ENCODE measurements at places on chromosomes 12 and 14.
A peak's percentile ranks its signal among the peaks of the same experiment; 100 is the strongest.

DNA sequence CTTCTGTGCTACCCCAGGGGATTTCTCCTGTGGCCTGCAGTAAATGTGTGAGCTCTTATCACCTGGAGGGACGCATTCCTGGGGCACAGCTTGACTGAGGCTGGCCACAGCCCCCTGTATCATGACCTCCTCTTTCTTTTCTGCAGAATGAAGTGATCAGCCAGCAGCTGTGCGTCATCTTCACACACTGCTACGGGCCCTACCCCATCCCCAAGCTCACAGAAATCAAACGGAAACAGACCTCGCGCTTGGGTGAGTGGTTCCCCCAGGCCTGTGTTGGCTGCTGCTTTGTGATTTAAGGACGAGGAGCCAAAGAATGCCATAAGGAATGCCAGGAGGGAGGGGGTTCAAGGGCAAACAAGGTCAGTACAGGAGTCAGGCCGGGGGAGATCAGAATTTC lies 50.5 kb upstream of the PWP1 start:
- DNase-seq: no peak

DNA sequence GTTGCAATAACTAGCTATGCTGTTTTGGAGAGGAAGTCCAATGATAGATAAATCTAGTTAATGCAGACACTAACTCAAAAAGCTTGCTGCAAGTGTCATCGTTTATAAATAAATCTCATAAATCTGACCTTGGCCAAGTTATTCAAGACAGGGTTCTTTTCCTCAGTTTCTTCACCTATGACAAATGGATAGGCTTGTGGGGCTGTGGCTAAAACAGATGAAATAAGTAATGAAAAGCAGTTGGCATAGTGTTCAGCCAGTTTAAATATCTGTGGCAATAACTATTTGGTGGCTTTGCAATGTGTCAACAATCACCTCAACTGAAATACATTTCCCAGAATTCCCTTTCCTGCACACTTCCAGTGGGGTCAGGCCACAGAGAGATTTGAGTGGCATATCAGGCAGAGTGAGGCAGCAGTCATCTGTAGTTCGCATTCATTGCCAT lies 169.9 kb downstream of the DYRK2 start:
- DNase-seq: no peak

GRCh38 chr12:123506059-123506842 lies 27.3 kb downstream of the RILPL1 start:
- no peak for DNase-seq

DNA sequence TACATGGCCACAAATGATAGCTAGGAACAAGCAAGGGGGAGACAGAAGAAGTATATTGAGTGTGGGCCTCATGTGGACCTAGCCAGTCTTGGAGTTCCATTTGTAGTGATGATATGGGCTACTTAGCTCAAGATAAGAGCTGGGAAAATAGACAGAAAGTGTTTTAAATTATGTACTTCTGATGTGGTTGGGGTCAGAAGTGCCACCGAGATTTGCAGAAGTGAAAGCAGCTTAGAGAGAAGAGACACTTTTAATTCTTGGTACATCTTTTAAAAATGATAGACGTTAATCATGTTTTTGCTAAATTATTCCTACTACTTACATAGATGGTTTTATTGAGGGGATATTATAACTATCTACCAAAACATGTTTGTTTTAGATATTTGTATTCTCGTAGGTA lies 198.3 kb upstream of the PDZRN4 start:
- no peak for DNase-seq

DNA sequence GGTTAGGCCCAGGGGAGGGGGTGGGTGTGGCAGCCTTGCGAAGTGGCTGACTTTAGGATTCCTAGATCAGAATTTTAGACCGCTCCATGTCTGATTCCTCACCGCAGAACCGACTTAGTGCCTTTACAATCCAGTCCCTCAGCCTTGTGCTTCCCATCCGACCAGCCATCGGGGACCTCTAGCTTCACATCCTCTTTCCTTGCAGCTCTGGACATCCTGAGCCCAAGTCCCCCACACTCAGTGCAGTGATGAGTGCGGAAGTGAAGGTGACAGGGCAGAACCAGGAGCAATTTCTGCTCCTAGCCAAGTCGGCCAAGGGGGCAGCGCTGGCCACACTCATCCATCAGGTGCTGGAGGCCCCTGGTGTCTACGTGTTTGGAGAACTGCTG lies 557 bp downstream of the COPS7A start:
- peak; percentile 13 for DNase-seq

GRCh38 chr12:34606749-34607519 lies 584.6 kb downstream of the ALG10 start:
- DNase-seq: no peak

DNA sequence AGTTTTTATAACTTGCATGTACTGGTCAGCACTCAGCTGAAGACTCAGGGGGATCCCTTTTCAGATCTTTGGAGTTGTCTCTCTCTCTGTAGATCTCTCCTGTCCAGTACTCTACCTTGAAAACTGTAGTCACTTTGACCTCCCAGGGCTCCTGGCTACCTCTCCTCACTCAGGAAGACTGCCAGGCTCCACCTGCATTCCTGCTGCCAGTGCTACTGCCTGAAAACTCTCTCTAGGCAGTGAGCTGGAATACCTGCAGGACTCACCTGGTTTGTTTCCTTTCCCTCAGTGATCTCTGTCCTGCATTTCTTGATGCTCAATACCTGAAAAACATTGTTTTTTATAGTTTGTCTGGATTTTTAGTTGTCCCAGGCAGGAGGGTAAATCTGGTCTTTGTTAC lies 87.4 kb downstream of the PRIMA1 start:
- no peak for DNase-seq

DNA sequence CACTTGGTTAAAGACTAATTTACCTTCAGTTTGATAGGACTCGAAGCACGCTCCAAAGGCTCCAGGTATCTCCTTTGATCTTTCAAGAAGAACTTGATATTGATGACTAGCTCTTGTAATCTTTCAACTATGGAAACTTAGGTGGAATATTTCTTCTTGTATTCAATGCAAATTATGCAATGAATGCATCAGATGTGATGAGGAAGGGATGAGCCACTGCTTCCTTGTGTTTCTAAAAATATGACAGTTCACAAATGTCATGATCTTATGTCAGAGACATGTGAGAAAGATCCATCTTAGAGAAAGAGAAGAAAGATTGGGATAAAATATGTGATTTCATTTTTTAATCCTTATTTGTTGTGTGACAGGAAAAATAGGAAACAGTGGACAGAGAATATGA lies 9.9 kb downstream of the RNASE9 start:
- DNase-seq: no peak

- no peak for DNase-seq
Measured at GRCh38 chr12:21618566-21618965, 13.9 kb upstream of the GYS2 start.

DNA sequence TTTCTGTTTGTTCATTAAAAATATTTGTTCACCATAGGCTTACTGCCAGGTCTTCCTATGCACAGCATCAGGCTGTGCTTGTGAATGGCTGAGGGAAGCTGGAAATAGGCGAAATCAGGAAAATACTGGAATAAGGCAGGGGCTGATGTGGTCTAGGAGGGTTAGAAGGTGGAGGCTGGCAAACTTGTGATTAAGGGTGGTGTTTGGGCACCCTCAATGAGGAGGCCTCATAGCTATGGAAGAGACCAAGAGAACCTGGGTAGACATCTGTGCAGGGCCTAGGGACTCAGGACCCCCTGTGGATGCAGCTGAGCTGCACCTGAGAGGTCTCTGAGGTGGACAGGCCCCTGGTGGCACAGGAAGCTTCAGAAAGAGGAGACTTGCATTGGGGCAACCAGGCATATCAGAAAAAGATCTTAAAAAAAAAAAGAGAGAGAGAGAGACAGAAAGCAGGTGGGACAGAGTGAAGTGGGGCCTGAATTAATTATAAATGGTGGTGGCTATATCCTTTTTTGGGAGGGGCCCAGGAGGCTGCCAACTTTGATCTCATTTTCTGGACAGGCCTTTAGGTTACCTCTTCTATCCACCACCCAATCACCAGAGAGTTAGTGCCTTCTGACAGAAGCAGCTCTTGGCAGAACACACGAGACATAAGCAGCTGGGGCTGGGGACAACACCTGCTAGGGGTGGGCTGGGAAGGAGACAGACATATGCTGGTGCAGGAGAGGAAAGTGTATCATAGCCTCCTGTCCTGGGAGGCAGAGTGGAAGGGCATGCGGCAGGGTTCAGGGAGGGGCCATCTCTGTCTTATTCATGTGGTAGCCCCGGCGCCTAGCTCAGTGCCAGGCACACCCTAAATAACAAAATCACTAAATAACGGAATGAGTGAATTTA lies 46.7 kb upstream of the ATP23 start:
- DNase-seq: no peak

- no peak for DNase-seq
Measured at GRCh38 chr14:102226356-102227125, 78.4 kb downstream of the MOK start.

DNA sequence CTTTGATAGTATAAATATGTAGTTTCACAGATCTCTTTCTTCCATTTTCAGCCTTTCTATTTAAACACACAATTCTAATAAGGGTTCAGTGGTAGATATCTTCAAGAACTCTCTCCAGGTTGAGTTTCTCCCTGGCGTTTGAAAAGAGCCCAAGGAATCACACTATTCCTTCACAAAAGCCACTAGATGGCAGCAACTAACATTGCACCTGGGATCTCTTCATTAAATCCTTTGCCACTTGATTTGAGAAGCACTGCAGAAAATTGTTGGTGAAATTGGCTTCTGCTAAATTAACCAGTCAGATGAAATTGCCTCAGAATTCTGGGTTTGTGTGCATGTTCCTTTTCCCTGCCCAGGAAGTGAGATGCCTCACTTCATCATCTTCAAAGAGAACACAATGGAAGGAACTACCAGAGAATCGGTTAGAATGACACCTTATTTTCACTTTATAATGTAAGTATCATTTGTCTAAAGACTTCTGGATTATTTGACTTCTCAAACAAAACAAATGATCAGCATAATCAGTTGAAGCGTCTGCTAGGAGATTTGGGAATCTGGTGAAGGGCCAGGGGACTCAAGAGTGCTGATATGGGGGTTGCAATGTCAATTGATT lies 6.8 kb downstream of the CCDC198 start:
- no peak for DNase-seq

GRCh38 chr14:89194376-89194775 lies 222.7 kb downstream of the FOXN3 start:
- no peak for DNase-seq

DNA sequence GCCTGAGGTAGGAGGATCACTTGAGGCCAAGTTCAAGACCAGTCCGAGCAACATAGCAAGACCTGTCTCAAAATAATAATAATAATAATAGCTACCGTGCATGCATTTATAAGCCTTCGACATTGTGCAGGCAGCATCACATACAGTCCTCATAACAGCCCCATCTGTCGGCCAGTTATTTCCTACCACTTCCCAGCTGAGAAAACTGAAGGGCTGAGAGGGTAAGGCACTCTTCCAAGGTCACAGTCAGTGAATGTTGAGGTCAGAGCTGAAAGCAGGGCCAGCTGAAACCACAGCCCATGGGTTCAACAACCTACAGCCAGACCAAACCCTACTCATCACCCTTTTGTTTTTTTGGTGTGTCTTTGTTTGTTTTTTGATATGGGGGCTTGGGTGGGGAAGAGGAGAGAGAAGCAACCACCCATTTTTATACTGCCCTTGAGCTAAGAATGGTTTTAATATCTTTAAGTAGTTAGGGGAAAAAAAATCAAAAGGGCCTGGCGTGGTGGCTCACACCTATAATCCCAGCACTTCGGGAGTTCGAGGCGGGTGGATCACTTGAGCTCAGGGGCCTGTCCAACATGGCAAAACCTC lies 16.8 kb upstream of the ITPK1 start:
- DNase-seq: no peak

DNA sequence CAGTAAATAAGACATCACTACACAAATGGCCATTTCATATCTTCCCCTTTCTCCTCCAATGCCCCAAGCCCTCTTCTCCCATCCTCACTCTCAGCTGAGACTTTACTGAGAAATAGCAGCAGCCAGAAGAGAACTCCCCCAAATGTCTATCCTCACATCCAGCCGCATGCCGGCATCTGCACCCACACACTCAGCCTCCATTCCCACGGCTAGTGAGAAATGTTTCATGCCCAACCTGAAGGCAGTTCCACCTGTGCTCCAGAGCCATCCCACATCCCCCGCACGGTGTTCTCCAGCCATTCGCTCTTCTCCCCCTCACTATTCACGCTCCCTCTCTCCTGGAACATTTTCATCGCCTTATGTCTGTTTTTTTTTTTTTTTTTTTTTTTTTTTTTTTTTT lies 208.7 kb upstream of the DIO3 start:
- DNase-seq: no peak

GRCh38 chr12:103441437-103442181 lies 54.2 kb downstream of the C12orf42 start:
- no peak for DNase-seq

- DNase-seq: no peak
Measured at GRCh38 chr12:76003355-76003638, 28.3 kb downstream of the PHLDA1 start.

DNA sequence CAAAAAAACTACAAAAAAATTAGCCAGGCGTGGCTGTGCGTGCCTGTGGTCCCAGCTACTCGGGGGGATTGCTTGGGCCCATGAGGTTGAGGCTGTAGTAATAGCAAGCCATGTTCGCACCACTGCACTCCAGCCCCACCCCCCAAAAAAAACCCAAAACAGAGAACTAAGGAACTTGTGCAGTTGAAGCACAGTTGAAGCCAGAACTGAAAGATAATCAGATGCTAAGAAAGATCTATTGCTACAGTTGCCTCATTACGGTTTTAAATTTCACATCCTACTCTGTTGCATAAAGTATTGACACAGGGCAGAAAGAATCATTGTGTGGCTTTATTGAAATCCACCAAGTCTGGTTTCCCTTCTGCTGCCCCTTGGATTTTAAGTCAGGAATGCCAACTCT lies 3.8 kb downstream of the CS start:
- no peak for DNase-seq

DNA sequence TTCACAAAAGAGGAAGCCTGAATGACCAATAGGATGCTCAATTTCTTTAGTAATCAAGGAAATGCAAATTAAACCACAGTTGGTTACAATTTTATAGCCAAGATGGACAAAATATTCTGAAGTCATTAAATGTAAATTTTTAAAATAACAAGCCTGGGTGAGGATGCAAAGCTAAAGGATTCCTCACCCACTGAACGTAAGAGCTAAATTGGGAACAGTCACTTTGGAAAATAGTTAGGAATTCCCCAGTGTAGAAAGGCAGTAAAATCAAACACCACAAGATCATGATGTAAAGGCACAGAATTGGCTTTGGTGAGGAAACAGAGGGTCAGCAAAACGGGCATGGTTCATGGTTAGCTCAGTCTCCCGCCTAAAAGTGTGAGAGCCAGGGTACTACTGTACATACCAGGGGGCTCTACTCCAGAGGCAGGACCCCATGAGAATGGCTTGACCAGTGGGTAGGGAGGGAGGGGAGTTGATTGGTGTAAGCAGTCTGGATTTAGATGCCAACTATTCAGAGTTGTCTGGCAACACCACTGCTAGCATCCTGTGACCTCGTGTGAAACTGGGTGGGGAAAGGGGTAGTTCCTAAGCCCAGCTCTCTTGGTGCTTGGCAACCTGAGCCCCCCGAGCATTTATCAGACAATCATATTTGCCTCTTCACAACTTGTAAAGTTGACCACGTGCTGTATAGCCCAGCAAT lies 213.4 kb upstream of the EGLN3 start:
- no peak for DNase-seq

Data from stimulated activated CD4-positive, alpha-beta T cell treated with anti-CD3 and anti-CD28 coated beads, Interleukin-4, amount 100 ng/mL, for 1 hour (primary cell).